ENCODE measurements at places on chromosomes 16 and 17. TPM values are rescaled to one million over a fixed set of nuclear protein-coding genes. Genes with fewer than 3 reads are reported as not detected.

Gene PRAC1
- not detected for total RNA-seq

Gene CDRT15L2
- not detected for total RNA-seq

Gene MSI2
- 166 TPM for total RNA-seq

Gene C16orf96
- 0.38 TPM for total RNA-seq

Gene LAT
- total RNA-seq: 2.9 TPM

Gene IL32
- total RNA-seq: 33.9 TPM

Gene PRR29
- total RNA-seq: 0.44 TPM

Gene HBA1
- total RNA-seq: 1,075 TPM
